Stimulated activated CD8-positive, alpha-beta memory T cell treated with anti-CD3 and anti-CD28 coated beads, Interleukin-4, amount 100 ng/mL, for 1 hour (primary cell): ENCODE measurements at places on chromosomes 7 and 10.

GRCh38 chr7:44122529-44122928 is 819 bp downstream of the POLD2 start:
- no peak for DNase-seq

DNA sequence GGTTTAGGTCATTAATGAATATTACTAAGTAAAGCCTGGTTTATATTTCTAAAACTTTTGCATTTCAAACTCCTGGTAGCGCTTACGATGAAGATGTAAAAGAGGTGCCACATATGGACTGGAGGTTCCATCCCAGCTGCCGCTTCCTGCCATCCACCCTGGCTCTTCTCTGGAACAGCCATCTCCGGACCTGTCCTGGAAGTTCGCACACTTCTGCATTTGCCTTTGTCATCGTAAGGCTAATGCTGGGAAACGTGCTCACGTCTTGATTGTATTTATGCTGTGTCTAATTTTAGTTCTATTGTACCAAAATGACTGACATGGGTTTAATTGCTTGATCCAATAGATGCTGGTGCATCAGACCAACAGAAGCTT is 103.1 kb downstream of the HIPK2 start:
- no peak for DNase-seq

GRCh38 chr10:127148933-127149220 is 47.5 kb downstream of the INSYN2A start:
- DNase-seq, result no peak

- DNase-seq, result no peak
Observed at GRCh38 chr7:17159500-17160037, 138.9 kb upstream of the AHR start.

DNA sequence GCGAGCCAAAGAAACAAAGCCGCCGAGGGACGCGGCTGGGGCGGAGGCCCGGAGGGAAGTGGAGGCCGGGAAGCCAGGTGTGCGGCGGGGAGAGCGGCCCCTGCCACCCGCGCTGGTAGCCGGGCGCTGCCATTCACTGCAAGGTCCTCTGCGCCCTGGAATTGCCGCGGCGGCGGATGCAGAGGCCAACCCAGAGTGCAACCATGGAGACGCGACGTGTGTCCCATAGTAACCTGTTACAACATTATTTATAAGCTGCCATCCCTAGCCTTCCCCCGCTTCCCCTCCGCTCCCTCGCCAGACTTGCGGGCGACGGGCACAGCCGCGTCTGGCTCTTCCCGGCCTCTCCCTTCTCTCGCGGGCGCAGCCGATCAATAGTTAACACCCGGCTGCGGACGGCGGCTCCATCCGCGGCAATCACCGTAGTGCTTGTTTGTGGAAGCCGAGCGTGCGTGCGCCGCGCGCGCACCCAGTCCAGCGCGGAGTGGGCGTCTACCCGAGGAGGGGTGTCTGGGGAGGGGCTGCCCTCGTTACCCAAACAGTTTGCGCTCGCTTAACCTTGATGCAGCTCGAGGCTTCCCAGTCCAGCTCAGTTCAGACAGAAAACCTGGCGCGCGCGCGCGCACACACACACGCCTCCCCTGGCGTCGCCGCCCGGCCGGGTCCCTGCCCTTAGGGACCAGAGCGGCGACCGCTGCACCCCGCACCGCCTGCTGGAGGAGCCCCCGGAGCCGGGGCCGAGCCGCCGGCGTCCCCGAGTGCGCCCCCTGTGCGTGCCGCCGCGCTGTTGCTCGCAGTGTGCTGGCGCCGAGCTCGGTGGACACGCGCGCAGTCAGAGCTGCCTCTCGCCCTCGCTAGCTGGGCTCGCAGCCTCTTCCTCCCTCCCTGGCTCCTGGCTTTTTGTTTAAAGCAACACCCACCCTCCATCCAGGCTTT is 165.4 kb upstream of the DPP6 start:
- no peak for DNase-seq

DNA sequence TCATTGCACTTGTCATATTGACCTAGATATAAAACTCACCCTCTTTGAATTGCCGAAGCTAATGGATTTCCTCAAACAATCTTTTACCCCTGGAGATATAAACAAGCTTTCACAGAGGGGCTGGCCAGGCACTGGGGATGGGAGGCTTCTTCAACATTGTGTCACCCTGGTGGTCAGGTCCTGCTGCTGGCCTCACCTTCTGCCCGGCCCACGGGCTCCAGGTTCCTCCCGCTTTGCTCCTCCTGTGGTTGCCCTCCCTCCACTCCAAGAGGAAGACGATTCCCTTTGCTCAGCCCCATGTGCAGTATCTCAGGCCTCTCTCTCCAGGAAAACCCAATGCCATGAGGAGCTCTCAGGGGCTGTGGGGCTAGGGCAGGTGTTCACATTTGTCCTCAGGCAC is 118.1 kb upstream of the ADCY1 start:
- no peak for DNase-seq
